ENCODE measurements at places on chromosomes 5 and 9.
A peak's percentile ranks its signal among the peaks of the same experiment; 100 is the strongest.

- DNase-seq: peak; percentile 72
These were observed 95.7 kb downstream of the TTC39B start for GRCh38 chr9:15211160-15211814.

GRCh38 chr9:123232332-123232731, 36.1 kb downstream of the STRBP start:
- DNase-seq: no peak

GRCh38 chr9:82271106-82271561, 282.6 kb downstream of the SPATA31D1 start:
- DNase-seq: no peak

- DNase-seq: no peak
These were observed 13.5 kb downstream of the PLAC8L1 start for GRCh38 chr5:146091881-146092280.

GRCh38 chr9:125885405-125886034, 138.3 kb downstream of the PBX3 start:
- no peak for DNase-seq

GRCh38 chr5:124920909-124921666, 174.6 kb upstream of the ZNF608 start:
- peak; percentile 68 for DNase-seq

DNA sequence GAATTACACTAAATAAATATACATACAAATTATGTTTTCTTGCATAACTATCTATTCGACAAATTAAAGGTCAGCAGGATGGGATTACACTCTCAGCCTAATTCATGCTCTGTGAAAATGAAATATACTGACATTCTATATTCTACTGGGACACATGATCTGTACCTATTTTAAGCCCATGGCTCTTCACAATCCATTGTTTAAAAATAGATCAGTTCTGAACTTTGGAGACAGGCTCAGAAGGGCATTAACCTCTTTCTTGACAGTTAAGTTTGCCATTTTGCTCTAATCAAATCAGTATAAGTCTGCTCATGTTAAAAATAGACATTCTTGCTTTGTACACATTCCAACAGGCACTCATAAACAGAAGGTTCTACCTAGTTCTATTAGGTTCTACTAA, 361.2 kb downstream of the HCN1 start:
- no peak for DNase-seq

DNA sequence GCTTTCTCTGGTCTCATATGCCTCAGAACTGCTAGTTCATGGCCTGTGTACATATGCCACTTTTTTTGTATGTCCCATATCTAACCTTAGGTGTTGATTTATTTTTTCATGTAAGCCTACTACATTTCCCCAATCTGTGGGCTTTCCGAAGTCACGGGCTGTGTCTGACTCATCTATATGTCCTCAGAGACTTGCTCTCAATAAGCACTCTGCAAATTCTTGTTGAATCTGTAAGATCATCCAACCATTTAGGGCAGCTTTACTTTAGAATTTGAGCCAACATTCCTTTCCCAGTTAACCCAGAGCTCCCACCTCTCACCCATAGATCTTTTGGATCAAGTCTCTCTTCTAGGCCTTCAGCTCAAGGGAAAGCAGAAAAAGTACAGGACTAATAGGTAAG, 263.4 kb downstream of the SEC61B start:
- DNase-seq: no peak

DNA sequence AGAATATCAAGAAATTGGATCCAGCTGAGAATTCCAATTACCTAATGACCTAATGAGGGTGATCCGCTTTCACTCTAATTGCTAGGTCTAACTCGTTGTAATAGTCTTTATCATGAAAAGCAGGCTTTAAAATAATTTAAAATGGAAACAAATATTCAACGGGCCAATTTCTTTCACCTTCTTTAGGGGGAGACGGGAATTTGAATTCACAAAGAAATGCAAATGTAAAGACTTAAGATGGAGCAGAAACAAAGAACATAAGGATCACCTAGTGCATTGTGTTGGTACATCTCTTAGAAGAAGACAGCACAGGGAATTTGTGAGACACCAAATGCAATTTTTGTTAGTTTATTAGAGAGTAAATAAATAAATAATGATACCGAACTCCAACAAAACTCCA, 1.5 kb upstream of the KCNN2 start:
- DNase-seq: peak; percentile 15

DNA sequence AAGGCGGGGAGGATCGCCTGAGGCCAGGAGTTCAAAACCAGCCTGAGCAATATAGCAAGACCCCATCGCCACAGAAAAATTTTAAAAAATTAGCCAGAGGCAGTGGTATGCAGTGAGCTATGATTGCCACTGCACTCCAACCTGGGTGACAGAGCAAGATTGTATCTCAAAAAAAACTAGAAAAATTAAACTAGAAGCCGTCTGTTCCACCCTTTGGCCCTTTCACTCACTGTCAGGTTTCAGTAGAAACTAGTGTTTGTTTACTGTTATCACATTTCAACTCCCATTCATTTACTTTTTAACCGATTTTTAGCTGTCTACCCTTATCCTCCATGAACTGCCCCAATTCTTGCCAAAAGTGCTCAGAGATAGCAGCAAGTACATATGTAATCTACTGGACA, 8.3 kb downstream of the UGCG start:
- DNase-seq: no peak

- DNase-seq: peak; percentile 83
These were observed 1.9 kb upstream of the RFK start for GRCh38 chr9:76396144-76396543.

- DNase-seq: no peak
These were observed 7.8 kb downstream of the ROR2 start for GRCh38 chr9:91942201-91942600.

DNA sequence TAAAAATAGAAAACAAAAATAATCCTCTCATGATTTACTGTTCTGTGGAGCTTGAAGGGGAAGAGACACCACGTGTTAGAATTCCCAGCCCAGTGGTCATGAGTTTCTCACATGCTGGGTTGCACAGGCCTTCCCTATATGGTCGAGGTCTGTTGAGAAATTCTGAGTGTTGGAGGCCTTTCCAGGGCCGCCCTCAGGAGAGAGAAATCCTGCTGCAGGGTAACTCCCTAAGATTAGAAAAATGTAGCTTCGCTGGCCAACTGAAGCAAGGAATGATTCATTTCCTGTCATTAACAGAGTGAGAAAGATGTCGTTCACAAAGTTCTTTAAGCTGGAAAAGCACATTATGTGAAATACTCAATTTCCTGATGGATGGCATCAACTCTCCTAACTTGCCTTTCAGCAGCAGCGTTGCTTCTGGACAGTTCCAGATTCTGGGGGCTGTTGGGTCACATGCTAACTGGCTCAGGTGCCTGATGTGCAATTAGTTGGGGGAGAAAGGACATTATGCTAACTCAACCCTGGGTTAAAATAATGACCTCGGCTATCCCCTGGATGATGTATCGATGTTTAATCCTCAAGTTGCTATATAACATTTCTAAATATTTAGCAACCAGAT, 104.8 kb upstream of the CD180 start:
- no peak for DNase-seq

DNA sequence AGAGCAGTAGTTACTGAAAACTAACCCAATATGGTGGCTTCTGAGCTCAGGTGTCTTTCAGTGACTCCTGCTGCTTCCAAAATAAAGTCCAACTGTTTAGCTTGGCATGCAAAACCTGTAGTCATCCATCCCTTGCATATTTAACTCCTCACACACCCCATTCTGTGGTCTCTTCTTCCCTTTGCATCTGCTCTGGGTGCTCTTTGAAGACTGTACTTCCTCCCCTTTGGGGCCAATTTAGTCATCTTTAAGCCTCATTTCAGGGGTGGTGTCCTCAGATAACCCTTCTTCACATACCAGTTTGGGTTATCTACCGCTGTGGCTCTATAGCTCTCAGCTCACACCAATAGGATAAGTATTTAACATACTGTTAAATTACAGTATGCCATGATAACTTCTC, 209.9 kb upstream of the DMRT1 start:
- DNase-seq: no peak

GRCh38 chr5:14226992-14227391, 83.8 kb downstream of the TRIO start:
- DNase-seq: no peak

GRCh38 chr5:26674846-26675245, 363.5 kb downstream of the CDH9 start:
- DNase-seq: no peak

GRCh38 chr5:178490935-178491652, 99.1 kb downstream of the COL23A1 start:
- DNase-seq: no peak

DNA sequence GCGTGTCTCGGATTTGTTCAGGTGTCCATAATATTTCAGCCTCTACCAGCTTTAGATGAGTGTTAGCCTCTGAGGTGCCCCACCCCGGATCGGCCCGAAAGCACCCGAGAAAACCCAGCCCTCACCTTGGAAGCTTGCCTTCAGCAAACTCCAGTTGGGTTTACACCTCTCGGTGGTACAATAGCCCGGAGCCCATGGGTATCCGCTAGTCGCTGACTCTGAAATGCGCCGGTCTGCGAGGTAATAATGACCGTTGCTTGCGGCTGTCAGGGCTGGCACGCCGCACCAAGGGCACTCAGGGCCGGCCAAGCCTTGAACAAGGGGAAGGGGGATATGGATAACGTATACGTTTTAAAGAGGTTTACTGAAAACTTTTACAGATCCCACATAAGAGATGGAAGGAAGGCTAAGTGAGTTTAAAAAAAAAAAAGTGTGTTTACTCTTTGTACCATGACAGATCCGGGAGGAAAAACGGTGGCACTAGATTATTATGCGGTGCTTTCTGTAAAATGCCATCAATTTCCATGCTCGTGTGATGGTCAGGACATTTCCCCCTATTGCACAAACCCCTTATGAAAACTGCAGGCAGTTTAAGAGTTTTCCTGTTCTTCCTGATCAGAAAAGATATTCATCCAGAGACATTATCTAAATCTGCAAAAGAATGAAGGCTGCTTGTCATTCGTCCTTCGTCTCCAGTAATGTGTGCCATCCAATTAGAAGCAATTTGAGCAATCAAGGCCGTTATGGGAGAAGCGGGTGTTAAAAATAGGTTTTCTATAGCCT, 124.2 kb downstream of the TMEM161B start:
- DNase-seq: no peak

GRCh38 chr9:102518324-102518723, 476.8 kb upstream of the CYLC2 start:
- DNase-seq: no peak

DNA sequence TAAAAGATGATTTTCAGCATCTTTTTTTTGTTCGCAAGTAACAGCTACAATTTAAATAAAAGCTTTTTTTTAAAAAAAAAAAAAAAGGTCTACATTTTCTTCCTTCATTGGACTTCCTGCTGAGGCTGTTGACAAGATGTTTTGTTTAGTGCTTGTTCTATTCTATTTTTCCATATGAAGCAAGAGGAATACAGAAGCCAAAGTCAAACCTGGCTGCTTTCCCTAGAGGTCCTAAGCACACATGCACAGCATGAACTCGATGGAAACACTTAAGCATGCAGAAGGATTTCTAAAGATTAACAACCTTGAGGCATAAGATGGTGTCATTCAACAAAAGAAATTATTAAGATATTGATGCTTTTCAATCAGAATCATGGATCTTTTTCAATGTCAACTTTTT, 105.1 kb downstream of the ADCY2 start:
- no peak for DNase-seq

DNA sequence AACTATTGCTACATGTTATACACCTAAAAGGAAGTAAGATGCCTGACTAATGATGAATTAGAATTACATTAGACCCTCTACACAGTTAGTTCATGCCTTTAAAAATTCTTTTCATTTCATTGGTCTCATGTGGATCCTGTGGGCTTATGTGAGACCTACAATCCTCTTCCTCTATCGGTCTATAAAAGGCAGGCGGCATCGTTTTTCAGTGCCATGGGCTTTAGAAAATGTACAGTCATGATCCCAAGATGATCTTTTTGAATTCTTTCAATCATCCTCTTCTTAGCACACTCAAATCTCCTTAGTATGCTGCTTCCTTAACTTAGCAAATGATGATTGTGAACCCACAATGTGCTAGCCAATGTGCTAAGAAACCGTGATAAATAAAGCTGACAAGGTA, 193.9 kb downstream of the ZNF608 start:
- DNase-seq: no peak

- no peak for DNase-seq
These were observed 68.9 kb downstream of the PTCH1 start for GRCh38 chr9:95447660-95448420.

- DNase-seq: peak; percentile 81
These were observed 94.6 kb downstream of the ZNF608 start for GRCh38 chr5:124651663-124652513.

- peak; percentile 8 for DNase-seq
These were observed 20.9 kb downstream of the CSF2 start for GRCh38 chr5:132094393-132095076.

GRCh38 chr5:19322716-19323485, 665.1 kb downstream of the CDH18 start:
- peak; percentile 2 for DNase-seq

DNA sequence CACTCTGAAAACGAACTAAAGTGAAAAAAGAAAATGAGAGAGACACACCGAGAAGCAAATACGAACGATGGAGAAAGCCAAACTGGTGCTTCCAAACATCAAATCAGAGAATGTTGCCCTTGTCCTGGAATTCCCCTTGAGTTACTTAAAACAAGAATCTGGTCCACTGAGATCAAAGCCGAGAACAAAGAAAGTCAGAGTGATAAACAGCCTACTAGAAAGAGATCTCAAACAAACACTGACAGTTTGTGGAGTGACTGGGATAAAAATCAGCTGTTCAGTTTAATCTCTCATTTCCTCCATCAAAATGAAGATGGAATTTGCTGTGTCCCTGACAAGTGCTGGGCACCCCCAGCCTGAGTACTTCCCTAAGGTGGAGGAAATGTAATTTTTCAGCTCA, 582.6 kb downstream of the NR2F1-AS1 start:
- no peak for DNase-seq

DNA sequence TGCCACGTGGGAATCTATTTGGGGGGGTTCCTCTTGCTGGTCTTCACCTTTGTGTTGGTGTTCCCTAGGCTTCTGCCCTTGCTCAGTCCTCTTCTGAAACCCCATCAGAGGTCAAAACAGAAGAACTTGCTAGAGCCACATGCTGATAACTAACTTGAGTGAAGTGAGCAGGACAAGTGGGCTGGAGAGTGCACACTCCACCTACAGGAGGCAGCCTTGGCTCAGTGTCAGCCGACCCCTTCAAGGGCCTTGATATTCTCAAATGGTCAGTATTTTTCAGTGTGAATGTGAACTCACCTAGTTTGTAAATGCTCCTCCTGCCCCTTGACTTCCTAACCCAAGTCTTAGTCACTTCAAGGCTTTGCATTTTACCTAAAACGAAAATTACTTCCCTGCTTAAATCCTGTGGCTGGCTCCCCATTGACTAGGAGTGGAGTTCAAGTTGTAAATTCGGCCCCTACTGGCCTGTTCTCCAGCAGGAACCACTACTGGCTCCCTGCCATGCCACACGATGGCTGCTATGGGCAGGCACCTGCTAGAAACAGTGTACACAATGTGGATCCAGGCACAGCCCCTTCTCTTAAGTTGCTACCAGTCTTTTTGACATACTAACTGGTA, 3.6 kb upstream of the SLC1A3 start:
- peak; percentile 1 for DNase-seq

DNA sequence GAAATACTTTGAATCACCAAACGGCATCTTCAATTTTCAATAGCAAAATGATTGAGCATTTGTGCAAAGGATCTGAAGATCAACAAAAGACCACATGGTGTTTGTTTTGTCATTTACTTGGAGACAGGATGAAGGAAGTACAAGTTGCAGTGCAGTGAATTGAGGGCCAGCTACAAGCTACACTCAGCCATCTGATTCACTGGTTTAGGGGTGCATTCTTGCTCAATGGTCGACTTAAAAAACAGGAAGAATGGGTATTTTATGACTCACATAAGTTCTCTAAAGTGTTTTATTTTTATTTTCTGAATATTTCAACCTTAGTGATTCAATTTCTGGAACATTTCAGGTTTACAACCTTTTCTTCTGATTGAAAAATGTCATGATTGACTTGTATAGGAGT, 412.1 kb upstream of the ADAMTSL1 start:
- DNase-seq: no peak
